ENCODE measurements at places on chromosomes 2 and 18.

DNA sequence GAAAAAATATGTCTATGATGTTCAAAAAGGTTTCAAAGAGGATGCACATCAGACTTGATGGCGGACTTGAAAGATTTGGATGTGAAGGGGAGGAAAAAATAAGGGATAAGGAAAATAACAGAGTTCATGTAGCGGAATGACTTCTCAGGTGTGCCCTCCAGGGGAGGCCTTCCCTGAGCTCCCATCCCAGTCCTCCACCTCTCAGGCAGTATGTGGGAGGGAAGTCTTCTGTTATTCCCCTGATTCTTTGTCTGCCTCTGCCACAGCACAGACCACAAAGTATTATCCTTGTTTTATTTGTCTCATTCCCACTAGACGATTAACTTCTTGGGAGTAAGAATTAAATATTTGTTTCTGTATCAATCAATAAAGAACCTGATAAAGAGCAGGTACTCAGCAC lies 17.7 kb downstream of the COL5A2 start:
- no peak for DNase-seq

DNA sequence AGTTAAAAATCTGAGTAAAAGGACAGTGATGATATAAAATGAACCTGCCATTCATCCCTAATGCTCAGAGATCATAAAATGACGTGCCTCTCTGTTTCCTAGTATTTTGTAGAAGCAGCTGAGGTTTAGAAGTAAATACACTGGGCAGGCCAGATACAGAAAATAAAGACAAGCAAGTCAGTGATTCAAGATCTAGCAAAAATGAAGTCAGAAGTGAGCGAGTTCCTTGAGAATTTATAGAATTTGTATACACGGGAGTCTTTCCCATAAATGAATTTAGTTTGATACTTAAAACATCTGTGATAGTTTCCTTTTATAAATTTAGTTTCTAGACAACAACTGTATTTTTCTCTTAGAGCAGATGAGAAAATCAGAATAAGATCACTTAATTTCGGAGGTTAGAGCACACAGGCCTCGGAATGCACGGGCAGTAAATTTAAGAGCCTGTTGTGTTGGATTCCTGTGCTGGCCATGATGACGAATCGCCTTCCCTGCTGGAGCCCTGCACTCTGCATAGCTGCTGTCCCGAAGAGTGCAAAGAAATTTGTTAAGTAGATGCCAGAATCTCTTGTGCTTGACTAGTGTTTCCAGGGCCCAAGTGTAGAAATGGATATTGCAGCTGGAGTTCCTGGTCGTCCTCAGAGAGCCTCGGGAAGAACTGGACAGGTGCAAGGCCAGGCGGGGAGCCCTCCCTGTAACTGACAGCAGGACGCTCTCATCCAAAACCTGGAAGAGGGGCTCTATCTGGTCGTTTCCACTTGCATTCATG lies 83.7 kb upstream of the RBM44 start:
- DNase-seq = no peak

- DNase-seq = no peak
Observed at GRCh38 chr2:234014427-234014826, 36.1 kb upstream of the SPP2 start.

DNA sequence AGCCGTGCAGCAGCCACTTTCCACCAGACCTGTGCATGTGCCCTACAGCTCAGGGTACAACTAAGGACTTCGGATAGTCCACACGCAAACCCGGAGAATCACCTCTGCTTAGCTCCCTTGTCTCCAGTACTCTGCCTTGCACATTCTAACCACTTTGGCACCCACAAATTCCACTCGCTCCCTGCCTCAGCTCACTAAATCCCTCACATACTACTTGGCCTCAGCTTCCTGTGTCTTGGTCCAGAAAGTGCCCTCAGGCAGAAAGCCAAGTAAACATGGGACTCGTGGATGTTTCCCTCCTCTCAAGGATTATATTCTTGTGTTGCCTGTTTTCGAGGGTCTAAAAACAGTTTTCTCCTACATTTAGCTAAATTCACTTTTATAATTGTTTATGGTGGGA lies 157.8 kb upstream of the DAPL1 start:
- no peak for DNase-seq

GRCh38 chr2:197891897-197892442 lies 87.6 kb downstream of the PLCL1 start:
- DNase-seq = no peak

DNA sequence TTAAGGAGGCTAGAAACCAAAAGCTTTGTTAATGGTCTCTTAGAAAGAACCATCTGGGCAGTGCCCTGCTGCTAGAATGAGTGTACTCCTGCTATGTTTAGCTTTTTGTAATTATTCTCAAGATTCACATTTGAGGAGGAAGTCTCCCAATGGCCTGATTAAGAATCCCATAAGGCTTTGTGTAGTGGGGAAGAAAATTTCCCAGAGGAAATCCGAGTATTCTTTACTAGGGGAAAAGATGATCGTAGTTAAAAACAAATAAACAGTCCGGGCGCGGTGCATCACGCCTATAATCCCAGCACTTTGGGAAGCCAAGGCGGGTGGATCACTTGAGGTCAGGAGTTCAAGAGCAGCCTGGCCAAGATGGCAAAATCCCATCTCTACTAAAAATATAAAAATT lies 117.9 kb downstream of the PTRHD1 start:
- no peak for DNase-seq

- DNase-seq = no peak
Observed at GRCh38 chr2:169771021-169771420, 27.6 kb upstream of the SSB start.

DNA sequence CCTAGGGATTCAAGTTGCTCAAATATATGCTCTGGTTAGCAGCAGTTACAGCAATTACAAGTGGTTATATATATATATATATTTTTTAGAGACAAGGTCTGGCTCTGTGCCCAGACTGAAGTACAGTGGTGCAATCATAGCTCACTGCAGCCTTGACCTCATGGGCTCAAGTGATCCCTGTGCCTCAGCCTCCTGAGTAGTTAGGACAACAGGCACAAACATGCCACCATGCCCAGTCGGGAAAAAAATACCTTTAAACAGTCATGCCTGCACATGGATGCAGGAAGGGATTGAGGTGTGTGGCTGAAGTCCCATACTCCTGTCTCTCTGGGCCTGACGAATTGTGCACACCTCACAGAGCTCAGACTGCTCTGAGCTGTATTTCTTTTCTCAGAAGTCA lies 19.6 kb upstream of the DNAH7 start:
- DNase-seq = peak; percentile 68

DNA sequence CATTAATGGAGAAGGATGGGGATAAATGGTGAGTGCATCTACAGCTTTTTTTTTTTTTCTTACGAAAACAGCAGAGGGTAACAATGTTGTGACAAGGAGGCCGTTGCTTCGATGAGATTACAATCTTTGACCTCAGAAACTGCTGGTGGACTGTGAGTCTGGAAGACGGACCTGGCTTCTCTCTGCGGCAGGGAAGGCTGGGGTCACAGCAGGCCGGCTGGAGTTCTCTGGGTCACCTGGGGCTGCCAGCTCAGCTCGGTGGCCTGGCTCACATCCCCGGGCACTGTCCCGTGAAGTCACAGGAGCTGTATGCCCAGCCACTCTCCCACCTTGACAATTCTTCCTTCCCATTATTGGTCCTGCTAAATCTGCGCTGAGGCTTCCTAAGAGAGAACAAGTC lies 160.8 kb downstream of the ACKR3 start:
- no peak for DNase-seq

GRCh38 chr2:38485734-38486133 lies 108.7 kb upstream of the ATL2 start:
- DNase-seq = no peak

DNA sequence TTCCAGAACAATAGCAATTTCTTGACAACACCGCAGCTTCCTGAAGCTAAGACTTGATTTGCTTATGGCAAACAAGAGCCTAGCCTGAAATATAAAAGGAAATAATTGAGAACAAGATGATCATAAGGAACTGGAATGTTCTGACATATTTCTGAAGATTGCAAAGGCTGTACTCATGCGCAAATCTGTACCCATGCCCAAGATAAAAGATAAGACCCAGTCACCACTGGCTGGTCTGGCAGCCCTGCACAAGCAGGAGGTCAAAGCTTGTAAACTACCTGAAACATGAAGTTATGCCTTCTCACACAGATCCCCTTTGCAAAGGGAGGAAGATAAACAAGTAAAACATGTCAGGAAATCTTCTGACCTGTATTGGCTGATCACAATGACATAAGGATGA lies 160.8 kb upstream of the GYPC start:
- no peak for DNase-seq

- no peak for DNase-seq
Observed at GRCh38 chr2:3154146-3154545, 223.5 kb downstream of the EIPR1 start.

DNA sequence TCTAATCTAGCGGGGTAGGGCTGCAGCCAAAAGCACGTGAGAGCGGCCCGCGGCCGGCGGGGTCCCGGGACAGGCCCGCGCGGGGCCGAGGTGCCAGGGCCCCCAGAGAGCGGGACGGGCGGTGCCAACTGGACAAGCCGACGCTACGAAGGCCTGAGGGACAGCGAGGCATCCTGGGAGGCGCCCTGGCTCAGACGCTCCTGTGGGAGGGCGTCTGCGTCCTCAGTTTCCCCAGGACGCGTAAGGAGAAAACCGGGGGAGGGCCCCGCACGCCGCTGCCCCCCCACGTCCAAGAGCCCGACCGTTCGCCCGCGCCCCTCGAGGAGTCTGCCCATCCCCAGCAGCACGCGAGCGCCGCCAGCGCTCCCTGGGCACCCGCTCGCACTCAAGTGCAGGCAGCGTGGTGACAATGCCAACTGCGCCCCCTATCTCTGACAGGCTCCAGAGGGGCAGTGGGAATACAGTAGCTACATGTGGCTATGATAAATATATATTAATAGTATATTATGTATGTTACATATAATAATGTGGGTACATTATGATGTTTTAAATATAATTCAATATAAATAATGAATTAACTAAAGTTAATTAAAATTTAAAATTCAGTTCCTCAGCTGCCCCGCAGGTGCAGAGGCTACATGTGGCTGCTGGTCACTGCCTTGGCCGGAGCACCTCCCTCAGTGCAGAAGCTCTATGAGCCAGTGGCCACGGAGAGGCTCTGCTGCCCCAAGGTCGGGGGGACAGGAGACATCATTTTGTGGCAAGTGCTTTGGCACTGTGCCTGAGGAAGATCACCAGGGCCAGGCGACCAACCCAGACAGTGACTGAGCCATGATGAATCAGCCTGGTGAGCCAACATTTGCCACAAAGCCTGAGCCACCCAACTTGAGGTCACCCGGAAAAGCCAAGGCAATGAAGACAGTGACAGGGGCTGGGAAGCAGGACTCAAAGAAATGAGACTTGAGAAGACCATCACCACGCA lies 5.5 kb upstream of the SFT2D3 start:
- peak; percentile 17 for DNase-seq

DNA sequence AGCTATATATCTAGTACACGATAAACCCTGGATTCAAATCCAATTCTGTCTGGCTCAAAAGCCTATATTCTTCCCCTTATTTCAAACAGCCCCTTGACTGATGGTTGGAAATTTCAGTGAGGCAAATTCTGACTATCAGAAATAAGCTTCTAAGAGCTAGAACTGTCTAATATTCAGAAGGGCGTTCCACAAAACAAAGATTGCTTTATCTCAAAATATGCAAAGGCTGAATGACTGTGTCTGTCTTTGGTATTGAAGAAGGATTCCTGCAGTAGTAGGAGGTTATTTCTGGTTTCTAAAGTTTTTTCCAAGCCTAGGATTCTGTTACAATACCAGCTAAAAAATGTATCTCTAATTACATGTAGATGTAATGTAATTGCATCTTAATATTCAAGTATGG lies 31.1 kb downstream of the DRC1 start:
- no peak for DNase-seq

DNA sequence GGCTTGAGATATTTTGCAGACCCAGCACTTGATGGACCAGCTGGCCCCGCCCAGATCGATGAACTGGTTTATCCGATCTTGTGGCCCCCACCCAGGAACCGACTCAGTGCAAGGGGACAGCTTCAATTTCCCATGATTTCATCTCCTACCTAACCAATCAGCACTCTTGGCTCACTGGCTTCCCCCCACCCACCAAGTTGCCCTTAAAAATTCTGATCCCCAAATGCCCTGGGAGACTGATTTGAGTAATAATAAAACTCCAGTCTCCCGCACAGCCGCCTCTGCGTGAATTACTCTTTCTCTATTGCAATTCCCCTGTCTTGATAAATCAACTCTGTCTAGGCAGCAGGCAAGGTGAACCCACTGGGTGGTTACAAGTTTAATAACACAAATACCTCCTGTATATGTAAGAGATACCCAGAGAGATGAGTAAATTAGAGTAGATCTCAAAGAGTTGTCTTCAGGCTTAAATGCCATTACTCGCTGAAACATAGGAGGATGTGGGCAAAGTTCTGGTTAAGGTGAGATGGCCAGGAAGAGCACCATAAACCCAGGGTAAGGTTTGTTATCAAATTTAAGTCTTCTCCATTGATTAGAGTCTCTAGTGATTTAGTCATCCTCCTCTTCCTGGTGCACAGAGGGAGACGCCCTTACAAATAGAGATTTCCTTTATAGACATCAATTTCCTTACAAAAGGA lies 222.8 kb downstream of the ARL4C start:
- DNase-seq = no peak

DNA sequence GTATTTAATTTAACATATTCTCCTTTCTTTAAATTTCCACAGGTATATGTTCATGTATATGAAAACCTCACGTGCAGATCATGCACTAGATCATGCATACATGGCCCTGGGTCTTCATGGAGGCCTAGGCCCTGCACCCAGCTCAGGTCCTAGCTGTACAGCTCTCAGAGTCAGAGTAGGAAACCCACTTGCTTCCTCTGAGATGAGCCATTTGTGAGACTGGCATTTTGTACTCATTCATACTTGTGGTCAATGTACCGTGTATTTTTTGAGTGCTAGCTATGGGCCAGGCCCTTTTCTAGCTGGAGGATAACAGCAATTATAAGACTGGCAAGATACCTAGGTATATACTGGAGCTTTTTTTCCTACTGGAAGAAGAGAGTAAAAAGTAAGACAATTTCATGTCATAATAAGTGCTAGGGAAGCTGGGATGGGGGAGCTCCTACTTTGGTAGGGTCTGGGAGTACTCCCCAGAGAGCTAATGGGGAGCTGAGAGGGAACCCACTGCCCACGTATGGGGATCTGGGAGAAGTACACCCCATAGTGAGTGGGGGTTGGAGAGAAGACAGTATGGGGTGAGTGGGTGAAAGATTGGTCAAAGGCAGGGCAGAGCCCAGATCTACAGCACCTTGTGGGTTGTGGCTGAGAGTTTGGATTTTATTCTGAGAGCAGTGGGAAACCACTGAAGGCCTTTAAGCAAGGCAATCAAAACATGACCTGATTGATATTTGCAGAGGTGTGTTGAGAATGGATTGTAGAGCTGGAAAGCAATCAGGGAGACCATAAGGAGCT lies 72.0 kb downstream of the POLE4 start:
- DNase-seq = no peak

- no peak for DNase-seq
Observed at GRCh38 chr18:79510046-79510685, 114.4 kb downstream of the NFATC1 start.

DNA sequence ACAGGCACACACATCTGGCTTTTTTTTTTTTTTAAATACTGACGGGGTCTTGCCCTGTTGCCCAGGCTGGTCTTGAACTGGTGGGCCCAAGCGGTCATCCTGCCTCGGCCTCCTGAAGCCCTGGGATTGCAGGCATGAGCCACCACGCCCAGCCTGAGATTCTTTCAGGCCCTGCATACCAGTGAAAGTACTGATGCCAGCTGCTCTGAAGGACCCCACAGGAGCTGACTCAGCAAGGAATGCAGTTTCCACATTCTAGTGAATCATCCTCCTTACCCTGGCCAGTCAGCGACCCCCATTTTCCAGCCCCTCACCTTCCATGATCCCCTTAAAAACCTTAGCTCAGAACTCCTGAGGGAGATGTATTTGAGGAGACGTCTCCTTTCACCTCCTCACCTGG lies 5.8 kb upstream of the DTYMK start:
- no peak for DNase-seq
